ENCODE measurements at places on chromosomes 2 and 18. TPM values are rescaled to one million over a fixed set of nuclear protein-coding genes. Genes with fewer than 3 reads are reported as not detected.

The BOK gene
- 23.7 TPM for polyA plus RNA-seq

The CNRIP1 gene
- 24.7 TPM for polyA plus RNA-seq

The CYBRD1 gene
- polyA plus RNA-seq: 47.2 TPM

DNA sequence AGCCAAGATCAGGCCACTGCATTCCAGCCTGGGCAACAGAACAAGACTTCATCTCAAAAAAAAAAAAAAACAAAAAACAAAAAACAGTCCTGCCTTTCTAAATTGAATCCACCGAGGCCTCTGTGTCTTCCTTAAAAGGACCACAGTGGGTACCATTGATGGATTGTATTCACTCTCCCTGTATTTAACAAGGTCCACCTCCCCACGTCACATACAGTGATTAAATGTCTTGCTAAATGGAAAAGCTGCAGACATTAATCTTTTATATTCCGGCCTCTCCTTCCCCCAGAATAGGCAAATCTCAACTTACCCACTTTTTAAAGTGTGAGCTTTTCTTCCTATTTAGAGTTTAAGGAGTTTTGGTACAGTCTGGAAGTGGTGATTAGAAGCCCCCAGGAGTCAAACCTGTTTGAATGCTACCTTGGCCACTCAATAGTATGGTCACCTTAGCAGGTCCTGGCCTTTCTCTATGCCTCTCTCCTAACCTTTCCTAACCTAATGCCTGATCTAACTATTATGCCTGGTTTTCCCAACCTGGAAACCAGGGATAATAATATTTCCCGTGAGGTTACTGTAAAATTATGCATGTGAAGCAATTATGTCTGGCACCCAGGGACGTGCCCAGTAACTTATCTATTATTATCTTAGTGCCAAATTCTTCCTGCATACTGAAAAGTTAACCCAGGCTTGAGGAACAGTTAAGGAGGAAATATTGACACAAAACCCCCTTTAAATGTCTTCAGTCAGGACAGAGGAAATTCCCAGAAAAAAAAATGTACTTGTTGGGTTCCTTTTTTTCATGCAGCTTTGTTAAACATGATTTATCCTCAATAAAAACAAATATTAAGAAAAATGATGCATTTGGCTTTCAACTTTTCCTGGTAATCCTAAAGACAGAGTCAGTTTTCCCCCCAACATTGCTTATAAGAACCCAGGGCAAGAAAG is 3.1 kb downstream of the NFE2L2 start:
- no peak for DNase-seq

DNA sequence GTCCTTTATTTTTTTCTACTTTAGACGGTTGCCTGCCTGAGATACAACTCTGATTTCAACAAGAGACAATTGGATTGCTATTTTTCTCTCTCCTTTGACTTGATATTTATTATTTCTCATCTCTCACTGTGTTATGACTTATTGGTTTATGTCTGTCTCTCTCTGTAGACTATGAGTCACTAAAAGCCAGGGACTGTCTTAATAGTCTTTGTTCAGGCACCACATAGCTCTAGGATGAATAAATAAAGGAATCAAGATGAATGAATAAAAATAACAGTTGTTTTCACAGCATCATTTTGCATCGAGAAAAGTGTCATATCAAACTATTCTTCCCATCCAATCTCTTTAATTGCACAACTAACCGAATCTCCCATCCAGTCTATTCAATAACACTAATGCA is 31.4 kb upstream of the CD28 start:
- no peak for DNase-seq

Measured in right renal pelvis (tissue), 4 donors.